GM12878 (cell line): ENCODE measurements at places on chromosomes 6 and 20. TPM values are rescaled to one million over a fixed set of nuclear protein-coding genes. Genes with fewer than 3 reads are reported as not detected.

DNA sequence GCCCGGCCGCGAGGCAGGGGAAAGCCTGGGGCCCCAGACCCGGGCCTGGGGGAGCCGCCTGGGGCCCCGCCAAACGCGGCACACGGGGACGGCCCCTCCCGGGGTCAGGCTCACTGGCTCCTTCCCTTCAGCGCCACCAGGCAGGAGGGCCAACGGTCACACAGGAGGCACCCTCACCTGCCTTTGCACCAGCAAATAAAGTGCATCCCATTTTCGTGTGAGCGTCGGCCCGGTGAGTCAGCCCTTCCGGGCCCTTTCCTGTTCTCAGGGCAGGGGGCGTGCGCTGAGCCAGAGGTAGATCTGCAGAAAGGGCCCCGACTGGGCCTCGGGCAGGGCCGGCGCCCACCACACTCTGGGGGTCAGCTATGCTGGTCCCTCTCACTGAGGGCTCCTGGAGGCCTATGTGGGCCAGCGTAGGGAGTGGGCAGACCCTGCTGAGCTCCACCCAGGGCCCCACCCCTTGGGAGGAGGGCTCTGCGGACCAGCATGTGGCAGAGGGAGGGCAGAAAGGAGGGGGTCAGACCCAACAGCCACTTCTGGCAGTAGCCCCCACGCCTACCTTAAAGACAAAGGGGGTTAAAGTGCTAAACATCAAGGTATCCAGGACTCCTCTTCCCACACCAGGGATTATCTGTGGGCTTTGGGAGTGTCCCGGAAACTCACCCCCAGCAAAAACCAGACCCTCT, 931 bp upstream of the UCKL1 start:
- DNase-seq: no peak

- DNase-seq: no peak
Measured at GRCh38 chr6:157226761-157227160, 96.6 kb downstream of the TMEM242 start.

- DNase-seq: peak; percentile 1
Measured at GRCh38 chr6:61538801-61539200, 747.2 kb downstream of the KHDRBS2 start.

DNA sequence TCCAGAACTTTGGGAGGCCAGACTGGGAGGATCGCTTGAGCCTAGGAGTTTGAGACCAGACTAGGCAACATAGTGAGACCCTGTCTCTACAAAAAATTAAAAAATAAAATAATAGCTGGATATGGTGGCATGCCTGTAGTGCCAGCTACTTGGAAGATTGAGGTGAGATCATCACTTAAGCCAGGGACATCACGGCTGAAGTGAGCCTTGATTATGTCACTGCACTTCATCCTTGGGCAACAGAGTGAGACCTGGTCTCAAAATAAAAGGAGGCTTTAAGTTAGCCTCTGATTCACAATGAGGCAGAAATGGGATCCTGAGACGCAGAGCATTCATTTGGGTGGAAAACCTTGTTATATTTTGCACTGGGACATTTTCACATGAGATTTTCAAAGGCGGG, 57.0 kb downstream of the TULP4 start:
- no peak for DNase-seq

GRCh38 chr6:31308050-31308844, 36.4 kb upstream of the HLA-C start:
- DNase-seq: no peak

DNA sequence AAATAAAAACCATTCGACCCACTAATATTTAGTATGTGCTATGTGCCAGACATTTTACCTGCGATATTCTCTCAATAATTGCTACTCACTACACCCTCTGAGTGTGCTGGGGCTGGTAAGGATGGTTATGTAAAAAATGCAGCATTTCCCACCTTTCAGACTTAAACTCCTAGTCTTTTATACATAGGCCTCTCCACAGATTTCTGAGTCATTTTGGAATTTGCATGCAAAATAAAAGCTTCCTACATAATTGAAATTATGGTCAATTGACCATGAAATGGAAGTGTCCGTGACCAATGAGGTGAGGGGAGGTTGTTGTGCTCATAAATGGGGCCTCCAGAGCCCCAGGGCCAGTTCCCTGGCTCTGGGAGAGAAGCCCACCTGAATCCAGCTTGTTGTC, 37.7 kb upstream of the MAFB start:
- DNase-seq: no peak

- DNase-seq: no peak
Measured at GRCh38 chr6:30102414-30102969, 10.4 kb downstream of the TRIM31 start.

- no peak for DNase-seq
Measured at GRCh38 chr6:511488-512137, 120.1 kb downstream of the IRF4 start.

- peak; percentile 19 for DNase-seq
Measured at GRCh38 chr6:51678905-51679620, 408.4 kb downstream of the PKHD1 start.

DNA sequence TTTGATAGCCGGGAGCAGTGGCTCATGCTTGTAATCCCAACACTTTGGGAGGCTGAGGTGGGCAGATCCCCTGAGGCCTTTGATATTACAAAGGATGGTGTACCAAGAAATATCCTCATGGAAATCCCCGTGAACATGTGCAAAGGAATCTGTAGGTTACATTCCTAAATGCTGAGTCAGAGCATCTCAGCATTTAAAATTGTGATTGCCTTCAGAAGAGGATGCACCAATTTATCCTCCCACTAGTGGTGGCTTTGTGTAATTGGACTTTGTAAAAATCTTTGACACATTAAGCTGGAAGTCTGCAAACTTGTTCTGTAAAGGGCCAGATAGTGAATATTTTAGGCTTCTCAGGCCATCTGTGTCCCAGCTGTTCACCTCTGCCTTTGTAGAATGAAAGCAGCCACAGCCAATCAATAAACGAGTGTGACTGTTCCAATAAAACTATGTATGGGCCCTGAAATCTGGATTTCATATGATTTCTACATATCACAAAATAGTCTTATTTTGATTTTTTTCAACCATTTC, 11.8 kb downstream of the TMEM14B start:
- no peak for DNase-seq

DNA sequence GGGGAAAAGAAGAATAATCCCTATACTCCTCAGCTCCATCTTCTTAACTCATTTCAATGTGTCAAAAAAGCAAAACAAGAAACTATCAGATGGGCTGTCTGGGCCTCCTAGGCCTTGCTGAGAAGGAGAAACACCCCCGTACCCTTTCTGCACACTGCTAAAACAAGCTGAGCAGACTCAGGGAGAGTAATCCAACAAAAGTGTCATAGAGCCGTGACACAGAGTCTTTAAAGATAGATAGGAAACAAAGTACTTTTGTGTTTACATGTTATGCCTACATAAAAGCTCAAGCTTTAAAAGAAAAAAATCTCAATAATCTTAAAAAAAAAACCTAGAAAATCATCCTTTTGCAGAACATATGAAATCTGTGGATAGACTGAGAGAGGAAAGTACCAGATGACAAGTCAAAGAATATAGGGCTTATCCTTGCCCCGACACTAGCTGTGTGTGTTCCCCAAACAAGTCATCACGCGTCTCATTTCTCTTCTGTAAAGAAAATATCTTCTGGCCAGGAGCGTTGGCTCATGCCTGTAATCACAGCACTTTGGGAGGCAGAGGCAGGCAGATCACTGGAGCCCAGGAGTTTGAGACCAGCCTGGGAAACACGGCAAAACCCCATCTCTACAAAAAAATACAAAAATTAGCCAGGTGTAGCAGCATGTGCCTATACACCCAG, 81.3 kb downstream of the MAP3K5 start:
- no peak for DNase-seq

GRCh38 chr6:79238919-79239318, 4.4 kb upstream of the HMGN3 start:
- no peak for DNase-seq

GRCh38 chr6:131683479-131683878, 17.7 kb downstream of the OR2A4 start:
- peak; percentile 39 for DNase-seq

GRCh38 chr6:71410164-71410566, 121.6 kb downstream of the OGFRL1 start:
- peak; percentile 5 for DNase-seq

SCRT2 gene
- not detected in 2 replicates for polyA plus RNA-seq

GHRH gene
- not detected in 2 replicates for polyA plus RNA-seq

SLC22A2 gene
- polyA plus RNA-seq: not detected in 2 replicates

EYS gene
- polyA plus RNA-seq: 0.12 and 0.14 TPM in 2 replicates

C4B gene
- 0.62 and 1.3 TPM in 2 replicates for polyA plus RNA-seq

RSPH3 gene
- 3.0 and 3.5 TPM in 2 replicates for polyA plus RNA-seq

SLC17A9 gene
- 48.0 and 67.0 TPM in 2 replicates for polyA plus RNA-seq

FAM217A gene
- 0.11 TPM in 1 of 2 replicates, not detected in the other for polyA plus RNA-seq
